ENCODE measurements at places on chromosomes 7 and 10.
A peak's percentile ranks its signal among the peaks of the same experiment; 100 is the strongest.

DNA sequence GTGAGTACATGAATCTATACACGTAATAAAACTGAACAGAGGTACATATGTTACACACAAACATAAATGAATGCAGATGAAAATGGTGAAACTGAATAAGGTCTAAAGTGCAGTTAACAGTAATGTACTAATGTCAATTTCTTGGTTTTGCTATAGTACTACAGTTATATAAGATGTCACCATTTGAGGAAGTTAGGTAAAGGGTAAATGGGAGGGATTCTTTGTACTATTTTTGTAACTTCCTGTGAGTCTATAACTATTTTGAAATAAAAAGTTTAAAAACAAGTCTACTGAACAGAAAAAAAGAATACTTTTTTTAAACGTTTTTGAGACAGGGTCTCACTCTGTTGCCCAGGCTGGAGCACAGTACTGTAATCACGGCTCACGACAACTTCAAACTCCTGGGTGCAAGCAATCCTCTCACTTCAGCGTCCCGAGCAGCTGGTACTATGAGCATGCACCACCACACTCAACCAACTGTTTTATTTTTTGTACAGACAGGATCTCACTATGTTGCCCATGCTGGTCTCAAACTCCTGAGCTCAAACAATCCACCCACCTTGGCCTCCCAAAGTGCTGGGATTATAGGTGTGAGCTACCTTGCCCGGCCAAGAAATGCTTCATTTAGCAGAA lies 71.5 kb downstream of the WAPL start:
- DNase-seq = no peak

DNA sequence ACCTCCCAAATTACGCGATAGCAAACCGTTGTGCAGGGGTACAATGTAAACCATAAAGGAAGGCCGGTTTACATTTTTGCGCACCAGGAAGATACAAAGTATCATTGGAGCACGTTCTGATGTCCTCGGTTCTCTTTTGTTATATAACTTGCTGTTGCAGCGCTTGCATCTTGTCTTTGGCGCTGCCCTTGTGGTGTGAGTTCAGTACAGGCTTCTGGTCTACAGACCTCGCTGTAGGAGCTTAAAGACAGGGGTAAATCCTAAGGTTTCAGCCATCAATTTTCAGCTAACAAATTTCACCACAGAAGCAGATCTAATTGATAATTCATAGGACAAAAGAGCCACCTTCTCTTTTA lies 1.5 kb upstream of the MKX start:
- DNase-seq = no peak

DNA sequence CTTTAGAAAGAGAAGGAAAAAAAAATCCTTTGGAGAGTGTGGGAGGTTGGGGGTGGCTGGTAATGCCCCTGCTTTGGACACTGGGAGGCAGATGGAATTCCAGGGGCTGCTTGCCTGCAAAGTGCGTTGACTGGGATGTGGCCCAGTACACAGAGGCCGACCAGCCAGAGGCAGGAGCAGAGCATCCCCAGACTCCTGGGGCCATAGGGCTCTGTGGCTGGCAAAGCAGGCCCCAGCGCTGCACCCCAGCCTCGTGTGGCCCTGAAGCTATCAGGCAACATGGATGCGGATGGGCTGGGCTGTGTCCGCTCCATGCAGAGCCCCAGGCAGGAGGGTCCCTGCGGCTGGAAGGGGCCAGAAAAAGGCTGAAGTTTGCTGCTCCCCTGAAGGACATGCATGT lies 361.6 kb upstream of the FZD8 start:
- no peak for DNase-seq

- no peak for DNase-seq
Measured at GRCh38 chr10:12349629-12350166, 351 bp downstream of the CAMK1D start.

- DNase-seq = no peak
Measured at GRCh38 chr7:20798081-20798693, 11.5 kb upstream of the SP8 start.

DNA sequence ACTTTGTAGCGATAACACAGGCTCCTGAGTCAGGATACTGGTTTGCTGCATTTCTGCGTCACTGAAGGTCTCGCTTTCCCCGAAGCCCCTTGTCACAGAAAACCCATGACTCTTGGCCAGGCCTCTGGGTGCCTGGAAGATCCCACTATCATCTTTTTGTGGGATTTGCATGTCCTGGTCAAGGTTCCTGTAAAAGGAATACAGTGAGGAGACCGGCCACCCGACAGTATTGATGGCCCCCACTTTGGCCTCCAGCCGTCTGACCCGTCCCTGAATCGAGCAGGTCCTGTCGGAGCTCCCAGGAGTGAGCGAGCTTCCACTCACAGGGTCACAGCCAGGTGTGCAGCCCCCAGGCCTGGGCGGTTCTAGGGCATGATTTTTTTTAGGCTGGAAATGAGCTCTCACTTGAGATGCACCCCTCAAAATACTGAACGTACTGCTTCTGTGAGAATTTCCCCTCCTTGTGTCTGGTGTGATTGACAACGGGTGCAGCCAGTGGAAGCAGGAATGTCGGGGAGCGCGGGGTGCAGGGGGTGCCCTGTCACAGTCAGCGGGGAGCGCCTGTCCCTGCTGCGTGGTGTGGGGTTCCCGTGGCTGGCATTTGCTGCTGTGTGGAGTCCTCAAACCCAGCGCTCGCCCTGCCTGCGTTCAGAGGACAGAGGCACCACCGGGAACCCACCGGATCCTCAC lies 75.8 kb downstream of the DNAJB6 start:
- no peak for DNase-seq

- peak; percentile 61 for DNase-seq
Measured at GRCh38 chr10:49518982-49519578, 19.8 kb downstream of the ERCC6 start.

- no peak for DNase-seq
Measured at GRCh38 chr10:118256825-118257570, 85.1 kb downstream of the FAM204A start.

GRCh38 chr10:23230582-23230981 lies 38.5 kb downstream of the PTF1A start:
- DNase-seq = no peak

DNA sequence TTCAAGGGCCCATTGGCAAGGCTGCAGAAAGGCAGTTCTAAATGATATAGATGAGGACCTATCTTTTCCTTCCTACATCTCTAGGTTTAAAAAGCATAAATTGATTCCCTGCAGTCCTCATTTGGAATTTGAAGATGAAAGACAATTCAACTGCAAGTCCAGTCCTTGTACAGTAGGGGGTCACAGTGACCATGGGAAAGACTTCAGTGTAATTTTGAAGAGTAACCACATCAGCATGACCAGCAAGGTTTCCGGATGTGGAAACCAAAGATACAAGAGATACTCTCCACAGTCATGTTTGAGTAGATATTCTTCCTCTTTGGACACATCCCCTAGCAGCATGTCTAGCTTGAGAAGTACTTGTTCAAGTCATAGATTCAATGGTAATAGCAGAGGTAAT lies 539.3 kb upstream of the TEX47 start:
- DNase-seq = no peak

DNA sequence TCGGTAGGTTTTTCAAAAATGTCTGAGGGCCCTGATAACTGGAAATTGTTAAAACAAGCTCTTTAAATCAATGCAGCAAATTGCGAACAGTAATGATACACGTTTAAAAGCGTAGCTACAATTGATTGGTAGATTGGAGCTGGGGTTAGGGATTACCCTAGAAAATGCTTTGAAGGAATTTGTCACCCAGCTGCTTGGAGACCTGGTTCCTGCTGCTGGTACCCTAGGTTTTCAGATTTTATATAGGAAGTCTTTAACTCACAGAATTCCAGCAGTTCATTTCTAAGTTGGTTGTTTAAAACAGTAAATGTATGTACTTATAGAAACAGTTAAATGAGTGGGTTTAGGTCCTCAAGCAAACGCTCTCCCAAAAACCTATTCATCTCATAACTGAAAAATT lies 1.5 kb downstream of the HECTD2 start:
- no peak for DNase-seq

DNA sequence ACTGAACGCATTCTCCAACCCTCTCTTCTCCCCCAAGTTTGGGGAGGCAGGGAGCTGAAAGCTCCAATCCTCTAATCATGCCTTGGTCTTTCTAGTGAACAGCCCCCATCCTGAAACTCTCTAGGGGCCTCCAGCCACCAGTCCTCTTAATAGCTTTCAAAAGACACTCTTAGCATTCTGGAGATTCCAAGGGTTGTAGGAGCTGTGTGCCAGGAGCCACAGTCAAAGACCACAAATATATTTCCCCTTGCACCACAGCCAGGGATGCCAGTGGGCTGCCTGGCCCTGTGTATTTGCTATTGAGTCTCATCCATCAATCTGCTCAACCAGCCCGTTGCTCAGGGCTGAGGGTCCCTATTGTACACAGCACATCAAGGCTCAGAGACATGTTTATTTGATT lies 18.5 kb upstream of the MLXIPL start:
- DNase-seq = no peak

Data from dermis microvascular lymphatic vessel endothelial cell (primary cell).